Stimulated activated CD4-positive, alpha-beta T cell treated with anti-CD3 and anti-CD28 coated beads, Interleukin-1b, Interleukin-23, amount 100 ng/mL, for 24 hours (primary cell): ENCODE measurements at places on chromosomes 16 and 17.

DNA sequence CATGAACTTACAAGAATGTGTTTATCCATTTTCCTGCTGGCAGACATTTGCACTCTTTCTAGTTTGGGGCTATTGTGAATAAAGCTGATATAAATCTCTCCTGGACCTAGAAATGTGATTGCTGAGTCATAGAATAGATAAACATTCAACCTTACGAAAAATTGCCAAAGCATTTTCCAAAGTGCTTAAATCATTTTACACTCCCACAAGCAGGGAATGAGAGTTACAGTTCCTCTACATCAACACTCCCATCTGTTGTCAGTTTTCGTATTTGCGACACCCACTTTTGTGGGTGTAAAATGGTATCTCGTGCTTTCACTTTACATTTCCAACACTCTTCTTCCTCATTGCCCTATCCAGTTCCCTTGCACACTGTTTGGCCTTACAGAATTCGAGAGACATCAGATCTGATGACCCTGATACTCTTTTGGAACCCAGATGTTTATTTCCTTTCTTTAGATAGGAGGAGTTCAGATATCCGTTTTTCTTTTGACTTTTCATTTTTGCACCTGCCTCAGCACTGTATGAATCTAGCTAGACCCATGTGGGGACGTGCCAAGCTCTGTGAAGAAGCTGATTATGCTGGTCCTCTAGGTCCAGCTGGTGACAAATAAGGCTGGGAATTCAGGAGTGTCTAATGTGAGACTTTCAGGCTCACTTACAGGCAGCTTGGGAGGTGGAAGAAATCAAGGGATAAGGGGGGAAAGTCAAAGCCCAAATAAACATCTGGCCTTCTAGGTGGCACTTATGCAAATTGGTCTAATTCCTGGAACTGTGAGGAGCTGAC, 14.0 kb downstream of the SOX9 start:
- DNase-seq: no peak

DNA sequence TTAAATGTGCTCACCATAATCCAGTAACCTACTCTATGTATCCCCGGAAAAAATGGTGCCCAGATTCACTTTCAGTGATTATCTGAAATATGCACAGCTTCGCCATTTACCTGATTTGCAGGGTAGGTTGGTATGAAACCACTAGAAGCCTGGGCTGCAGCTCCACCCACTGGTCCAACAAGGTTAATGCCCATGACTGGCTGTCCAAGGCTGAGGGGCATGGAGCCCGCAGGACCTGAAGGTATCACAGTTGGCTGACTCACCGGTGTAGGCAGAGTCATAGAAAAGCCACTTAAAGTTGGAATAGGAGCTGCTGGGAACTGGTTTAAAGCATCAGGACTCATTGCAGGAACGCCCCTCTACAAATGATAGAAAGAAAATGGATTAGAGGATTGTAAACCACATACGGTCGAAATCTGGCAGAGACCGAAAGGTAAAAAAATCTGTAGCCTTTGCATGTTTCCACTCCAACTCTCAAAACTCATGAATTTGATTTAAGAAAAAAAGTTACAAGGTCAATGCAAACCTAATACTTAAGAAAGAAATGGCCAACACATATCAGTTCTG, 38.6 kb downstream of the SYNRG start:
- no peak for DNase-seq

- no peak for DNase-seq
Observed at GRCh38 chr16:57676553-57677085, 8.5 kb downstream of the ADGRG3 start.

DNA sequence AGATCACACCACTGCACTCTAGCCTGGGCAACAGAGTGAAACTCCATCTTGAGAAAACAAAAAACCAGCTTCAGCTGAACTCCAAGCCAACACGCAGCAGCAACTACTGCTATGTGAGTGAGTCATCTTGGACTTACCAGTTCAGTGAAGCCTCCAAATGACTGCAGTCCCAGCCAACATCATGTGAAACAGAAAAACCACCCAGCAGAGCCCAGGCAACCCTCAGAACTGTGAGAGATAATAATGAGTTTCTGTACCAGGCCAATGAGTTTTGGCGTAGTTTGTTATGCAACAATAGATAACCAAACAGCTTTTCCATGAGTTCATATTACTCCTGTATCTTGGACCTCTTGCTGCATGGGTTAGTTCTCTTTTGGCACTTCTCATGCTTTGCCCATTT, 23.3 kb downstream of the PHF12 start:
- DNase-seq: no peak

- no peak for DNase-seq
Observed at GRCh38 chr17:78729641-78730040, 52.4 kb downstream of the CYTH1 start.

DNA sequence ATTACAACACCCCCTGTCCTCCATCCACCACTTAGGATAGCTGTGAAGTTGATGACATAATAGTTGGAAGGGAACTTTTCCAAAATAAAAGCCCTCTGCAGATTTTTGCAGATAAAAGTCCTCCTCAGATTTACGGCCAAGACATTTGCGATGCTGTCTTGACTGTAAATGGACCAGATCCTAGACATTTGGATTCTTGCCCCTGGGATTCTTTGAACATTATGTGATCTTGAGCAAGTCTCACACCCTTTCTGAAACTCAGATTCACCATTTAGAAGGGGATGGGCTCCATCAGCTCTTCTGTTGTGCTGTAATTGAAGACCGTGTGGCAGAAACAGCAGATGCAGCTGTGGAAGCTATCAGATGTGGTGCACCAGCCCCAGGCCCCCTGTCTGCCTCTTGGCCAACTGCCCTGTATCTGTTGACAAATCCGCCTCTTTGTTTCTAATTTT, 153.9 kb upstream of the CACNG3 start:
- DNase-seq: no peak

DNA sequence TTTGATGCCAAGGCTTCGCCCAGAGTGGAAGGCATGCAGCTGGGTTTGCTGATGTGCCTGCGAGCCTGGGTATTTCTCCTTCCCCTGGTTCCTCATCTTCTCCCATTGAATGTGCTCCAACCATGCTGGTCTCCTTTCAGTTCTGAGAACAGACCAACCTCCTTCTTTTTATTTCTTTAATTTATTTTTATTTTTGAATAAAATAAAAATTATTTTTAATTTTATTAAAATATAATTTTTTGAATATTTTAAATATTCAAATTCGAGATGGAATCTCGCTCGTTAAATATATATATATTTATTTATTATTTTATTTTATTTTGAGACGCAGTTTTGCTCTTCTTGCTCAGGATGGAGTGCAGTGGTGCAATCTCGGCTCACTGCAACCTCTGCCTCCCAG, 30.2 kb upstream of the GPRC5B start:
- no peak for DNase-seq

GRCh38 chr17:6599364-6599763, 41.1 kb downstream of the KIAA0753 start:
- DNase-seq: no peak

GRCh38 chr16:57998486-57998885, 2.0 kb downstream of the ZNF319 start:
- no peak for DNase-seq

DNA sequence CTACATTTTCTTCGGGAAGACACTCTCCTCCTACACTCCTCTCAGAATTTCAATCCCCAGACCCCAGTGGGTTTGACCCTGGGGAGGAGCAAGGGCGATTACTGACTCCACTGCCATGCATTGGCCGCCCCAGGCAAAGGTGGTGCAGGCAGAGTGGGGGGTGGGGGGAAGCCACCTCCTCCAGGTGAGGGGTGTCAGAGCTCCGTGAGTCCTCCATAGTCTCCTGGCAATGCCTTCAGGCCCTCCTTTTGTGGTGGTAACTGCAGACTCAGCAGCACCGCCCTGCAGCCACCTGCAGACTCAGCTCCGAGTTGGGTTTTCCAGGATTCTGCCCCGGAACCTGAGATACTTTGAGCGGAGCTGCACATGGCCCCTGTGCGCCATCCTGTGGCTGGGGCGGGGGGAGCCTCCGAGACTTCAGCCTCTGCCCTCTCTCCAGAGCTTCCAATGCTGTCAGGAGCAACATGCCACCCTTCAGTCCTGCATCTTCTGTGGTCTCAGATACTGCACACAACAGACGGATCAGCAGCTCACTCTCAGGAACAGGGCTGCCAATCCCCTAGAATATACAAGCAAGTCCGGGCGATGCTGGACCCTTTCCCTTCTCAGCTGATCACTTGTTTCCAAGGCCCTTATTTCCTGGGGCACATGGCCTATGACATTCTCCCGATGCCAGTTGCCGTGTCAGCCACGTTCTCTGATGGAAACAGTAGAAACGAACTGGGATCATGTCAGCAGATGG, 2.4 kb upstream of the SLC47A2 start:
- DNase-seq: no peak

DNA sequence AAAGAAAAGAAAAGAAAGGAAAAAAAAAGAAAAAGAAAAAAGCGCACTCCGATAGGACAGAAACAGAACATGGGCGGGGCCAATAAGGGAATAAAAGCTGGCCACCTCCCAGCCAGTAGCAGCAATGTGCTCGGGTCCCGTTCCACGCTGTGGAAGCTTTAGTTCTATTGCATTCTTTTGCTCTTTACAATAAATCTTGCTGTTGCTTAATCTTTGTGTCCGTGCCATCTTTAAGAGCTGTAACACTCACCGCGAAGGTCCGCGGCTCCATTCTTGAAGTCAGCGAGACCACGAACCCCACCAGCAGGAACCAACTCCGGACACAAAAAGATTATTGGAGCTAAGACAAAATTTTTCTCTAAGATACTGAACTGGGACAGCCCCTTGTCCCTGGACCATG, 3.1 kb upstream of the ARL5C start:
- no peak for DNase-seq

GRCh38 chr16:63385714-63386432, 1349.6 kb upstream of the CDH8 start:
- no peak for DNase-seq

GRCh38 chr17:15465045-15465701, 2.2 kb downstream of the CDRT4 start:
- no peak for DNase-seq

DNA sequence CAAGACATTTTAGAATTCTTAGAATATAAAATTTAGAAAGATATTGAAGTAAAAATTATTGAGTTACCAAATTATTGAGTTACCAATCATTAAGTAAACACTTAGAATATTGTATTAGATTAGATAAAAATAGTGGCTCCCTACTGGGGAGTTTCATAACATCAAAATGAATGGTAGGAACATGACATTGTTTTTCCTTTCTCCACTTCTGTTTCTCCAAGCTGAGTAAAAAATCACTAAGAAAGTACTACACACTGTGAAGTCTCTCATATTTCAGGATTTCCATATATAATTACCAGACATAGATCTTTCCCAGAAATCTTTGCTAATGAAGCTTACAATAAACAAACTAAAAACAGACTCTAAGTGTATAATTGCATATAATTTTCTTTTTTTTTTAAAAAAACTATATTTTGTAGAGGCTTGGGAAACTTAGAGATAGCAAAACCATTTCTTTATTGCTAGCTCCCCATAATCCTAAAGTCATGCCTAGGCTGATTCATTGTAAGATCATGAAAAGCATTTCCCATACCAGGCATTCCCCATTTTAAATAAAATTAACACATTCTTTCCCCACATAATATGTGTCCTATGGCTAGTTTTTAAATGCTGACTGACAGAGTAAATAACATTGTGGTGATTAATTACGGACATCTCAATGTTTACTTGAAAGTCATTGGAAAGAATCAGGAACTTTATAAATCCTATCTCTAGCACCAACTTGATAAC, 1408.7 kb upstream of the GOT2 start:
- no peak for DNase-seq

- DNase-seq: peak; percentile 73
Observed at GRCh38 chr16:24041834-24042631, 206.2 kb downstream of the PRKCB start.

DNA sequence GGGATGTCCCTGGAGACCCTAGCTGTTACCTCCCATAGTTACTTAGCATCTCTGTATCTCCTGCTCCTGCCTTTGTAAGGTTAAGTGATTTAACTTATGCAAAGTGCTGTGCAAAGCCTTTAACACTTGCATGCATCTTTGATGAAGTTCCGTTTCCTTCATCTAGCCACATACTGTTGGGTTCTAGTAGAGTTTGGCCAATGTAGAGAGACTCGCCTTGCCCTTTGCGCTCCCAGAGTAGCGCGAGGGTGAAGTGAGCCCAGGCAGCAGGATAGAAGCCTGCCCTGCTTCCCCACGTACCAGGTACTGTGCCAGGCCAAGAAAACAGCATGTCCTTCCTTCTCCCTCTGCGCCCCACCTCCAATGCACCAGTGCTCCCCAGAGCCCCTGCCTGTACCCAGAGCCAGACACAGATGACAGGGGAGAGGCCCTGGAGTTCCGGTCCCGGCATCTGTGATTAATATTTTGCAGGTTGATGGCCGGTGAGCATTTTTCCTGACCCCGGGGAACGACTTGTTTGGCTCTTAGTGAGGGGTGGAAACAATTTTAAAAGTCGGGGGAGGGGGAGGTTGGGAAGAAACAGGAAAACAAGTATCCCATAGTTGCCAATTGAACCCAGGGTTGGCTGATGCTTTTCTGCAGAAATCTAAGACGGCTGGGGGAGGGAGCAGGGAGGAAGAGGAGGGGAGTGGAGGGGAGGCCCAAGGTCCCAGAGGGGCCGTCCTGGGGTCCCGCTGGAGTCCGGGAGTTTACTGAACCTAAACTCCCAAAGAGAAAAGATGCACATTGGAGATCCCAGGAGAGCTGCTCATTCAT, 13.1 kb upstream of the CDC42EP4 start:
- DNase-seq: no peak

GRCh38 chr16:53370827-53371226, 63.4 kb upstream of the RBL2 start:
- DNase-seq: no peak

GRCh38 chr16:80372341-80372740, 168.5 kb upstream of the DYNLRB2 start:
- DNase-seq: no peak

DNA sequence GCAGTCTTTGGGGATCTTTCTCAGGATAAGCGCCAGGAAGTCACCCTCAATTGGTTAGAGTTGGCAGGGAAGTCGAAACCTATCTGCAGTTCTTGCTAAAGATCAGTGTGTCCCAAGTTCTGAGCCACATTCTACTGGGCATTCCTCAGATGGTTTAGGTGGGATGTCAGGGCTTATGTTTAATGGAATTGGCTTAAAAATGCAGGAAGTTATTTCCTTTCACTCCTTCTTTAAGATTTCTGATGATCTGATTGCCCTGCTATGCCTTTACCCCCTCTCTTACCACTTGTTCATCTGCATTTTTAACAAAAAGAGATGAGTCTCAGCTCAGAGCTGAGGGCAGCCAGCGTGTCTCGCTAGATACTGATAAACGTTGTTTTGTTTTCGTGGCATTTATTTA, 30.8 kb downstream of the FOXL1 start:
- DNase-seq: no peak

GRCh38 chr16:85557971-85558657, 55.0 kb upstream of the GSE1 start:
- no peak for DNase-seq
